ENCODE measurements at places on chromosomes 2 and 18. TPM values are rescaled to one million over a fixed set of nuclear protein-coding genes. Genes with fewer than 3 reads are reported as not detected.

DNA sequence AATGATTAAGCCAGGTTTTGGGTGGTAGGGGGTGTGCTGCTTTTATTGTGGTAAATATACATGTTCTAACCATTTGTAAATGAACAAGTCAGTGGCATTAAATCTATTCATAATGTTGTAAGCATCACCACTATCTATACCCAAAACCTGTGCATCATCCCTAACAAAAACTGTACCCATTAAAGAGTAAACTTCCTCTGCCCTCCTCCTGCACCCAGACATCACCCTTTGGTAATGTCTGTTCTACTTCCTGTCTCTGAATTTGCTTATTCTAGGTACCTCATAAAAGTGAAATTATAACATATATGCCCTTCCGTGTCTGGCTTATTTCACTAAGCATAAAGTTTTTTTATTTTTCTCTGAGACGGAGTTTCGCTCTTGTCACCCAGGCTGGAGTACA lies 14.1 kb downstream of the RIF1 start:
- DNase-seq, result no peak

- DNase-seq, result no peak
Observed at GRCh38 chr2:29061616-29062015, 12.7 kb downstream of the PCARE start.

The MYO3B gene
- total RNA-seq, result 0.05 TPM

GRCh38 chr2:160054984-160055725 lies 7.3 kb downstream of the PLA2R1 start:
- DNase-seq, result no peak

DNA sequence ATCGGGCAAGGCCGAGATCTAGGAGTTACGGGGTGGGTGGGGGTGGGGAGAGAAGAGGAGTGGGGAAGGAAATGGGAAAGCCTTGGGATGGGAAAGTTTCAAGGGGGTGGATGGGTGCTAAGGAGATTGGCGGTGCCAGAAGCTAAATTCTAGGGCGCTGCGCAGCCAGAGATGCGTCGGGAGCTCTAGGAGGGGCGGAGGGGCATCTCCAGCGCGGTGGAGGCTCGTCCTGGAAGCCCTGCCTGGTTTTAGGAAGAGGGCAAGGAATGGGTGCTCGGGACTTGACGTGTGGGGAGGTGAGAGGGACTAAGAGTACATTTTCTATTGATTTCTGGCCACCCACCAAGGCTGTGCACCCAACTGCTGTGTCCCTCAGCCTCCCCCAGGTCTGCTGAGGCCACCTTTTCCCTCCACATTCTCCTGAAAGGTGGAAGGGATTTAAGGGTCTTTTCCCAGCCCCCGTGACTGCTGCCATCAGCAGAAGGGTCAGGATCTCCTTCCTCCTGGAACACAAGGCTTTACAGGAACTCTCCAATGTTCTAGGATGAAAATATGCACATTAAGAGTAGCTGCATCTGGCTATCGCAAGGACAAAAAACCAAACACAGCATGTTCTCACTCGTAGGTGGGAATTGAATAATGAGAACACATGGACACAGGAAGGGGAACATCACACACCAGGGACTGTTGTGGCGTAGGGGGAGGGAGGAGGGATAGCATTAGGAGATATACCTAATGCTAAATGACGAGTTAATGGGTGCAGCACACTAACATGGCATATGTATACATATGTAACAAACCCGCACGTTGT lies 1.4 kb downstream of the C2orf72 start:
- DNase-seq, result no peak

DNA sequence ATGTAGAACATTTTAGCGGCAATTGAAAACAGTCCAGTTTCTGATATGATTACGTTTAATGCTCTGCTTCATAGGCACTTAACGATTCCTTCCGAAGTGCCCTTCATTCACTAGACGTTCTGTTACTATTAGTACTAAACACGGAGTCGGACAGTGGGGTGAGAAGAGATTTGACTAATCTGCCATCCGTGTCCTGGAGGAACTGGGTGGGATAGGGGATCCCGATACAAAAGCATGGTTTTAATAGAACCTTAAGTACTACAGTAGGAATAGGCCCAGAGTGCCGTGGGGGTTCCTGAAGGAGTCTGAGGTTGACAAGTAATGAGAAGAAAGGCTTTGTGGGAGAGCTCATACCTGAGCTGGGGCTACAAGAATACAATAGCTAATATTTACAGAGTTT lies 631 bp downstream of the MORN2 start:
- DNase-seq, result no peak

The IRS1 gene
- total RNA-seq, result 9.6 TPM
